T-helper 9 cell (primary cell): ENCODE measurements at places on chromosomes 3 and 15.
A peak's percentile ranks its signal among the peaks of the same experiment; 100 is the strongest.

GRCh38 chr3:16769525-16769924 lies 115.2 kb upstream of the PLCL2 start:
- DNase-seq = no peak

DNA sequence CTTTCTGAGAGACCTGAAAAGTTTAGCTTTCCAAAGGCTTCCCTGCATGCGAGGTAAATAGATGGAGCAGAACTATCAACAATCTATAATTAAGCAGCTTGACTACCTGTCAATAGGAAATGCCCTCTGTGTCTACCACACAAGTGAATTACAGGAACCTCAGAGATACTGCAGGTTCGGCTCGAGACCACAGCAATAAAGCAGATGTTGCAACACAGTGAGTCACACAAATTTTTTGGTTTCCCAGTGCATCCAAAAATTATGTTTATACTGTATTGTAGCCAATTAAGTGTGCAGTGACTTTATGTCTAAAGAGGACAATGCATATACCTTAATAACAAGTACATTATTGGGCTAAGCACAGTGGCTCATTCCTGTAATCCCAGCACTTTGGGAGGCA lies 252.0 kb downstream of the UBE2E2 start:
- DNase-seq = no peak

DNA sequence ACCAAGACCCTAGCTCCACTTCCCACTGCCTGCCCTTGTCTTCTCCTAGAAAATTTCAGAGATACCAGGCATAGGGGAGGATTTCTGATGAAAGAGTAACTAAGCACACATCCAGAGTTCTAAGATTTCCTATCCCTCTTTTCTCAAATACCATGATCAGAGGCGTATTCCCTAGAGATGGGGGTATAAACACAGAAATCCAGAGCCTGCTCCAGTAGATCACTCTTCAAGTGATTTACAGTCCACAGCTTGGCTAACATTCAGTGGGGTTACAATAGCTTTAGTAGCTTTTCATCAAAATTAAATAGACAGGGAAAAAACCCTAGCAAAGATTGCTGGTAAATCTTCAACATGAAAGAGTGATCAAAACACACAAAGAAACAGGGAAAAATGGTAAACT lies 800.7 kb upstream of the GRM7 start:
- DNase-seq = no peak

DNA sequence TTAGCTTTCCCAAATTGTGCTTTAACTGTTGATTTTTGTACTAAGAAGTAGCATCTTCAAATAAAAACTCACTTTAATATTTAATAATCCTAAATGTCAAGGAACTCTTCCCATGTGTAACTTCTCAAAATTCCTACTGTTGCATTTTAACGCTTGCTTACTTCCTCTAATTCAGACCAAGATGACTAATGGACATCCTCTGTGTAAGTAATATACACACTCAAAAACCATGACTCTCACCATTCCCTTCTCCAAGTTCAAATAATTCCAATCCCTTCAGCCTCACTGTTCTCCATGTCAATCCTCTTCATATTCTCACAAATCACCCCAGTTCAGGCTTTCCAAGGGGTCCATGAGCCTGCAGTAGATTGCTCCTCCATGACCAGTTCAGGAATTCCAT lies 13.0 kb downstream of the MRPL46 start:
- no peak for DNase-seq

GRCh38 chr3:54538346-54538745 lies 389.5 kb downstream of the LRTM1 start:
- no peak for DNase-seq

DNA sequence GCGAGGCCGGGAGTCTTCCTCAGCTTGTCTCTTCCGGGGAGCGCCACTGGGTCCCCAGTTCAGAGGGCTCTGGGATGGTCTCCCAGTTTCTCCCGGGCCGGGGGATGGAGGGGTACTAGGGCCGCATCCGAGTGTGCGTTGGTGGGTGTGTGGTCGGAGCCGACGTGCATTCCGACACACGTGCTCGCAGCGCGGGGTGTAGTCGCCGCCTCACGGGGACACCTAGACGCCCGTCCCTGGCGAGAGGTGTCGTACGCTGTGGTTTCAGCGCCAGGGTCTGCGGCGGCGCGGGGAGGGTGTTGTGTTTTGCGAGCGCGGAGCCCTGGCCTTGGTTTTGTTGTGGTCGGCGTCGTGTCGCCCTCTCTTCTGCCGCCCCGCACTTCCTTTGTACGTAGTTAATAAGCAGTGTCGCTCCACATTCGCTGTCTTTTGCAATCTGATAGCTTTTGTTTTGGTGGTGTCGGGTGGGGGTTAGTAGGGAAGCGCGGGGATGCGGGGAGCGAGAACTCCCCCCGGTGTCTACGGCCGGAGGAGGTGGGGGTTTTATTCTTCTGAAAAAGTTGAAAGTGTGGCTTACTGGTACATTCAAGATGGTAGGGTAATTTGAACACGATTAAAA lies 2.2 kb downstream of the IGF1R start:
- peak; percentile 32 for DNase-seq

DNA sequence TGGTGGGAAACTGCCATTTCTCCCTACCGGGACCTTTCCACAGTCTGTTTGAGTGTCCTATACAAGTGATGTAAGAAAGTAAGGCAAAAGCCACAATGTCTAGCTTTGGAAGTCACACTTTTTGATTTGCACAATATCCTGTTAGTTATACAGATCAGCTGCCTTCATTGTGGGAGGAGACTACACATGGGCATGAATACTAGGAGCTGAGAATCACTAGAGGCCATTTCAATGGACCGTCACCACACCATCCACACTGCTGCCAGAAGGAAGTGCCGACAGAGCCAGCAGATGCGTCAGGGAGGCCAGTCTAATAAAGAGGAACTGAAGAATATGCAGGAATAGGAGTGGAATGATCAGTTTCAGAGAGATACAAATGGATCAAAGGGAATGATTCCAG lies 65.8 kb downstream of the SCN11A start:
- DNase-seq = no peak

GRCh38 chr15:96296264-96296663 lies 34.2 kb upstream of the NR2F2 start:
- no peak for DNase-seq

DNA sequence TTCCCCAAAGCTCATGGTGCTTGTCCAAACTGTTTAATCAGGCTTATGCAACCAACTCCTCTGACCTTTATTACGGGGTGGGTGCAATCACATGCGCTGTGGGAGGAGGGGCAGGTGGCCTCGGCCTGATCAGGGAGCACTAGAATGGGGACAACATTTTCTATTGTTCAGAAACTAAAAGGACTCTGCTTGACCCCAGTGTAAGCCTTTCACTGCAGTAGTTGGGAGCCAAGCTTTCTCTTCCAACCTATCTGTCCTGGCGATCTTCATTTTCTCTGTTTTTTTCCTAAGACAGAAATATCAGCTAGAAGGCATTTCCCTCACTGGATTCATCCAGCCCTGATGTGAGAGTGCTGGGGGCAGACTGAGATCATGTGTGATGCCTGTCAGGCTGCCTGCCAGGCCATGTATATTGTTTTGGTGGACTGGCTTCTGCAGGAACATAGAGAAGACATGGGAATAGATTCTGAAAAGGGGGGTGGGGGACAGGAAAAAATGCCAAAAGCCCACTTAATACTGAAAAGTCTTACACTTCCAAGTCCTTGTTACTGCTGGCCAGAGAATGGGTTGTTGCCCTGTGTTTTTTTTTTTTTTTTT lies 627.0 kb upstream of the TBL1XR1 start:
- DNase-seq = no peak

DNA sequence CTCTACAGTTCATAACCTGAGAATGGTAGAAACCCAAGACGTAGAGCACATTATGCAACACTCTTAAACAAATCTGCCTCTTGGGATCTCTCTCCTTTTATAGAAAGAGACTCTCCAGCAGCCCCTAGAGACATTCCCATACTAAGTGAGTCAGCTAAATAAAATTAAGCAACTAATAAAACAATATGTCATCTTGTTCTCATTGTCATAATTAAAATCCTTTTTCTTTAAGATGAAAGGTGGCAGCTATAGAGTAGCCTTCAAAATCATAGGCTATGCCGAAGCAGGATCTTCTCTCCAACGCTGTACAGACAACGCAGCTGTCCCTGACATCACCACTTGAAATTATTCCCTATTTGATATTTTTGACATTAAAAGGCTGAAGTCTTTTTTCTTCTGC lies 790.0 kb downstream of the FHIT start:
- no peak for DNase-seq

DNA sequence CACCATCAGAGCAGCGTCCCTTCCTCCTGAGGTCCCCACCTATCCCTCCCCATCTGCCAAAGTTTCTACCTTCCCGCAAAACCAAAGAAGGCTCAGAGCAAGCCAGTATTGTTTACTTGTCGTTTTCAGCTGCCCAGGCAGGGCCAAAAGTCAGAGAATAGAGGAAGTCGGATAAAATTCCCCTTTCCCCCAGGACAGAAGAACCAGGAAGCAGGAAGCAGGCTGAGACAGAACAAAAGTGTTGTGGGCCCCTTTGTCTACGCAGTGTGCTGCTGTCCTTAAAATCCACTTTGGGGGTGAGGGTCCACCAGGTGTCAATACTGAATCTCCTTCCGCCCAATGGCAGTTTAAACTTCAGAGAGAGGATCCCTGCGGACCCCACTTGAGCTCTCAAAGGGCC lies 18.5 kb upstream of the RPL32 start:
- no peak for DNase-seq

- DNase-seq = no peak
These were observed 1.2 kb downstream of the CADPS start for GRCh38 chr3:62873761-62874710.

GRCh38 chr3:126160243-126161210 lies 19.9 kb downstream of the ALDH1L1 start:
- no peak for DNase-seq
